ENCODE measurements at places on chromosomes 11 and 22.

- DNase-seq: no peak
Observed at GRCh38 chr11:68816917-68817419, 24.7 kb downstream of the CPT1A start.

- no peak for DNase-seq
Observed at GRCh38 chr22:39308614-39309363, 10.6 kb downstream of the RPL3 start.

DNA sequence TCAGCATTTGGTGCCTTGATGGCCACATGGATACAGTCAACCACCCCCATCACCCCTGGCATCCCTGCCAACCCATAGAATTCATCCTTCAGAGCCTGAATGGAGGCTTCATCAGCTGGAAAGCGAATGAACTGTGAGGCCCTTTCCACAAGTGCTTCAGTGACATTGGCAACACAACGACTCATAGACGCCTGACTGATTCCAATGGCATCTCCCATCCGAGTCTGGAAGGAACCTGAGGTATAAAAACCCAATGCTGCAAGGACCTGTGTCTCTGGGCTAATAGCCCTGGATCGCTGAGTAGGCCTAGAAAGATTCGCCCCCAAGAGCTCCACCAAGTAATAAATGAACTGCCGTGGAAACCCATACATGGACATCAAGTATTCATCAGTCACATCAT is 1.3 kb downstream of the HARBI1 start:
- DNase-seq: no peak

DNA sequence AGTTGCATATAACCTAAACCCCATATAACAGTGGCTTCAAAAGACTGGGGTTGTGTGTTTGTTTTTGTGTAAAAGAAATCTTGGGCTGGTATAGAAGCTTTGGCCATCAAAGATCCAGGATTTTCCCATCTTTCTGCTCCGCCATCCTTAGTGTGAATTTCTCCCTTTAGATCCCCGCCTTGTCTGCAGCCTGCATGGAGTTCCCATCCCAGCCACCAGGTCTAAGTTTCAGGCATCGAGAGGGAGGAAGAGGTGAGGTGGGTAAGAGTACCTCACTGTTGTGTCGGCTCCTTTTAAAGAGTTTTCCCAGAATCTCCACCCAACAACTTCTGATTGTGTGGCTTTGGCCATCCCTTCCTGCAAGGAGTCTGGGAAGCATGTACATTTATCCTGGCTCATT is 195.5 kb upstream of the SORL1-AS1 start:
- no peak for DNase-seq

DNA sequence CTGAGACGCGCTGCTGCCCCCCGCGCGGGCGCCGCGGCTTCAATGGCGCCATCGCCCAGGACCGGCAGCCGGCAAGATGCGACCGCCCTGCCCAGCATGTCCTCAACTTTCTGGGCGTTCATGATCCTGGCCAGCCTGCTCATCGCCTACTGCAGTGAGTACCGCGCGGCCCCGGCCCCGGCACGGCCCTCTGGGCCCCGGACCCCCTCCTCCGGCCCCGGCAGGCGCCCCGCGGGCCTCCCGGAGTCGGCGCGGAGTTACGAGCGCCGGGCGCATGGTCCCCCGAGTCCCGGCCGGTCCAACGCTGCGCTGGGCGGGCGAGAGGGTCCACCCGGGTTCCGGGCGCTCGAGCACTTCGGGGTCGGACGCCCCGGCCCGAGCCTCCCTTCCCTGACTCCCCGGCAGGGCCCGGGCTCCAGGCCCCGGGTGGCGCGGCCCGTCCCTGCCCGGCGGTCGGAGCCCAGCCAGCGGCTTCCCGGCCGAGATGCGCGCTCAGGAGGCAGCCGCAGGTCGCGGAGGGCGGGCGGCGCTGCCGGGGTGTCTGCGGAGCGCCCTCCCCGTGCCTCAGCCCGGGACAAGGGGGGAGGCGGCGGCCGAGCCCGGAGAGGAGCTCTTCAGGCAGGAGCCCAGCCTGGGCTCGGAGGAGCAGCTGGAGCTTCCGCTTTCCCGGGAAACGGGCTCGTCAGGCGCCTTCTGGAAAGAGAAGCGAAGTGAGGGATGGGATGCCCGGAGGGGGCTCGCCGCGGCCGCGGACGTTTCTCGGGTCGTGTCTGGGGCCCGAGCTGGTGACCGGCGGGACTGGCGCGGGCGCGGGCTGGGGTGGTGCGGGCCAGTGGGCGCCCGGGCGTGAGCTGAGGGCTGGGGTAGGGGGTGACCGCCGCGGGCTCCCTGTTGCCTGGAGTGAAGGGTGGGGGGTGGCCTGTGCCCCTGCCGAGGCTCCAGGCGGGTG is 1337.8 kb downstream of the BRD1 start:
- no peak for DNase-seq

- DNase-seq: no peak
Observed at GRCh38 chr11:117189191-117189940, 9.8 kb upstream of the TAGLN start.

DNA sequence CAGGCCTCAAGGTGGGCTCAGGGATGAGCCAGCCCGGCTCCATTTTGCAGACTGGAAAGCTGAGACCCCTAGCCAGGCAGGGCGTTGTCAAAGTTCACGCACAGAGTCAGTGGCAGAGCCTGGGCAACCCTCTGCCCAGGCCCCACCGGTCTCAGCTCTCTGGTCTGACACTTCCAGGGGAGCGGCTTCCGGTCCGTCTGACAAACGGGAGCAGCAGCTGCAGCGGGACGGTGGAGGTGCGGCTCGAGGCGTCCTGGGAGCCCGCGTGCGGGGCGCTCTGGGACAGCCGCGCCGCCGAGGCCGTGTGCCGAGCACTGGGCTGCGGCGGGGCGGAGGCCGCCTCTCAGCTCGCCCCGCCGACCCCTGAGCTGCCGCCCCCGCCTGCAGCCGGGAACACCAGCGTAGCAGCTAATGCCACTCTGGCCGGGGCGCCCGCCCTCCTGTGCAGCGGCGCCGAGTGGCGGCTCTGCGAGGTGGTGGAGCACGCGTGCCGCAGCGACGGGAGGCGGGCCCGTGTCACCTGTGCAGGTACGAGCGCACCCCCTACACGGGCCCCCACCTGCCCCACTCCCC is 36.0 kb downstream of the CD6 start:
- no peak for DNase-seq

DNA sequence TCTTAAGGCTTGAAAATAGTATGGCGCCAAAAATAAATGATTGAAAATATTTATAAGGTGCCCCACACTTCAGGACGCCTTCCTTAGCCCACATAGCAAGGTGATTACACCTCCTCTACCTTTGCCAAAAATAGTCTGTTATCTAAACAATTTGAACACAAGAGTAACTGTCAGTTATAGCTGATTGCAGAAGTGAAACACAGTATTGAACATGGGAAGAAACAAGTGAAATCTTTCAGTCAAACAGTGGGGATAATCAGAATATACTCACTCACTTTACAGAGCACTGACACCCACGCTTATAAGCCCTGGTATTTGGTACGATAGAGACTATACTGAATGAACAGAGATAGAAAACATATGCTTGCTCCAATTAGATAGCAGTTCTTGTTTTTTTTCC is 203.1 kb downstream of the RAB38 start:
- no peak for DNase-seq

DNA sequence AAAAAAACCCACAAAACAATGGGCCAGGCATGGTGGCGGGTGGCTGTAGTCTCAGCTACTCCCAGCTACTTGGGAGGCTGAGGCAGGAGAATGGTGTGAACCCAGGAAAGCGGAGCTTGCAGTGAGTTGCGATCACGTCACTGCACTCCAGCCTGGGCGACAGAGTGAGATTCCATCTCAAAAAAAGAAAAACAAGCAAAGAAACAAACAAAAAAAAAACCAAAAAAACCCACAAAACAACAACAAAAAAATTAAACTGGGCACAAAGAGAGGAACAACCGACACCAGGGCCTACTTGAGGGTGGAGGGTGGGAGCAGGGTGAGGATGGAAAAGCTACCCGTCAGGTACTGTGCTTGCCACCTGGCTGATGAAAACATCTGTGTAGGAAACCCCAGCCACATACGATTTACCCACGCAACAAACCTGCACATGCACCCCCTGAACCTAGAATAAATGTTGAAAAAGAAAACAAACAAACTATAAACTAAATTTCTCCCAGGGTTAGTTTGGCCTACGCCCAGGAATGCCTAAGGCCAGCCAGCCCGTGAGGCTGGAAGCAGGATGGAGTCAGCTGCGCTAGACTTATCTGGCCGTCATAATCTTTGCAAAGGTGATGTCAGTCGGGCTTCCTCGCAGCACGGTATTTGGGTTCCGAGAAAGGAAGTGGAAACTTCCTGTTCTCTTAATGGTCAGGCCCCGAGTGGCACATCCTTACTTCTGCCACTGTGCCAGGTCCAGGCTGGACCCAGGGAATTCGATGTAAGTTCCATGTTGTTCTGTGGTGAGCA is 21.9 kb upstream of the CYB5R3 start:
- DNase-seq: no peak

All from AML-193 (cell line).